Endothelial cell (in vitro differentiated cells): ENCODE measurements at places on chromosomes 7 and 10.

- no peak for DNase-seq
These were observed 151.0 kb upstream of the INSYN2A start for GRCh38 chr10:127347202-127347959.

DNA sequence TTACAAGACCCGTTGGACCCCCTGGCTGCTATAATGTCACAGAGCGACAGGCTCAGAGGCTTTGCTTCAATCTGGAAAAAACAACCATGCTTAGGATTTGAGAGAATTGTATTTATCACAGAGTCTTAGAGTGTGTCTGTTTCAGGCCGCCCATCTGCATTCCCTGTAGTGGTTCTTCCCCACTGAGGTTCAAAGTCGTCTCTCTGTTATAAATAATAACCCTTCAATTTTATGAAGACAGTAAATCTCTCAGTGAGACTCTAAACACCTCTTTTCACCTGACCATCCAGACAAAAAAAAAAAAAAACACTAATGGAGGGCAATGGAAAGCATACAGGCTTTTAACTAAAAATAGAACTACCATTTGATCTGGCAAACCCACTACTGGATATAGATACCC lies 565.4 kb upstream of the AUTS2 start:
- DNase-seq = no peak

DNA sequence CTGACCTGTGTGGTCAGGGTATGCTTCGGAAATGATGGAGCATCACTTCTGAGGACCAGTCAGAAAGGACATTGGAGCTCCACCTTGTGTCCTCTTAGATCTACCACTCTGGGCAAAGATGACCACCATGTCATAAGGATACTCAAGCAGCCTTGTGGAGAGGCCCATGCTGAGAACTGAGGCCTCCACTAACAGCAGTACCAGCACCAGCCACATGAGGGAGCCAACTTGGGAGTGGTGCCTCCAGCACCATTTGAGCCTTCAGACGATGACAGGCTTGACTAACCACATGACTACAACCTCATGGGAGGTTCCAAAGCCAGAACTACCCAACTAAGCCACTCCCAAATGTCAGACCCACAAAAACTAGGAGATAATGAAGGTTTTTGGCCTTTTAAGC lies 116.0 kb downstream of the NPTX2 start:
- DNase-seq = peak; percentile 46

- no peak for DNase-seq
These were observed 30.7 kb upstream of the APBB1IP start for GRCh38 chr10:26407406-26407969.

- no peak for DNase-seq
These were observed 19.9 kb downstream of the NEUROD6 start for GRCh38 chr7:31320675-31321074.

GRCh38 chr7:87032604-87033339 lies 26.7 kb downstream of the ELAPOR2 start:
- DNase-seq = no peak

DNA sequence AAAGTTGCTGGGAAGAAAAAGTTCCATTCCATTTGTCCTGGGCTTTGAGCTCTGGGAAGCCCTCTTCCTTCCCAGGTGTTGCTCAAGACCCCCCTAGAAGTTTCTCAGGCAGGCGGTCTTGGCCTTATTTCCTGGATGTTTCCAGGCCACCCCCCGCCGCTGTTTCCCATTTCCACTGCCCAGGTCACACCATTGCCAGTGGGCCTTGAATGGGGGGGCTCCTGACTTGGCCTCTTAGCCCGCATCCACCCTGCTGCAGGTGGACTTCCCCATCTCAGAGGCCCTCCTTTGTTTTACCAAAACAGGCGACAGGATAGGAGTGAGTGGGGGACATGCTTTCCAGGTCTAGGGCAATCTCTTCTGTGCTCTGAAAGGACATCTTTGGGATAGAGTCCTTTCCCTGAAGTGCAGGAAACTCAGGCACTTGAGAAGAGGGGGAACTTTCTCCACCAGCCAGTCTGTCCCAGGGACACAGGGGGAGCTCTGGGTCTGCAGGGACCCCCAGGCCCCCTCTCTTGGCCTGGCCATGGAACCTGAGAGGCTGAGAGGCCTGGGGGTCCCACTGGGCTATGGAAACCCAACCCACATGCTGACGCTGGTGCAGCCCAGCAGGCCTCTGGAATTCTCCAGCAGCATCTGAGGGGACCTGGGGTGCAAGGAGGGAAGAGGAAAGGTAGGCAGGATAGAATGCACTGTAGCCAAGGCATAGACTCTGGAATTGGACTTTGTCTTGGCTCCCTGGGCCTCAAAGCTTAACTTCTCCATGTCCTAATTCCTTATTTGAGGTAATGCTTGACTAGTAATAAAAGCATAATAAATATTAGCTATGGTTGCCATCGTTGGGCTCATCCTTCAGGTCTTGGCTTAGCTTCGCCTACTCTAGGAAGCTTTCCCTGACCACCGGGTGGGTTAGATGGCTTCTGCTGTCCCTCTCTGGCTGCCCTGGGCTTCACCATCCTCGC lies 17.6 kb downstream of the NEURL1 start:
- DNase-seq = no peak

DNA sequence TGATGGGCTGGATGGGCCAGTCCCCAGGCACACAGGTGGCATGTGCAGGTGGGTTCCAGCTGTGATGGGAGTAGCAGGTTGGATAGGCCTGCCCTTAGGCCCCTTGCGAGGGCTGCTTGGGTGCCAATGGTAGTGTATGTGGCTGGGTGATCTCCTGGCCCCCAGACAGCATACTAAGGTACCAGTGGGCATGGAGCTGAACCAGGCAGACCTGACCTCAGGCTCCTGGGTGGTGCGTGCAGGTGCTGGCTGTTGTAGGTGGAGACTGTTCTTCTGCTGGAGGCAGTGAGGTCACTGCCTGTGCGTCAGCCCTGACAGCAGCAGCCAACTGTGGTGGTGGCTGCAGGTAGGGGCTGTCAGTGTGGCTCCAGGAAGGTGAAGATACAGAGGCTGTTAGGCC lies 384.7 kb downstream of the ANKRD7 start:
- DNase-seq = no peak

DNA sequence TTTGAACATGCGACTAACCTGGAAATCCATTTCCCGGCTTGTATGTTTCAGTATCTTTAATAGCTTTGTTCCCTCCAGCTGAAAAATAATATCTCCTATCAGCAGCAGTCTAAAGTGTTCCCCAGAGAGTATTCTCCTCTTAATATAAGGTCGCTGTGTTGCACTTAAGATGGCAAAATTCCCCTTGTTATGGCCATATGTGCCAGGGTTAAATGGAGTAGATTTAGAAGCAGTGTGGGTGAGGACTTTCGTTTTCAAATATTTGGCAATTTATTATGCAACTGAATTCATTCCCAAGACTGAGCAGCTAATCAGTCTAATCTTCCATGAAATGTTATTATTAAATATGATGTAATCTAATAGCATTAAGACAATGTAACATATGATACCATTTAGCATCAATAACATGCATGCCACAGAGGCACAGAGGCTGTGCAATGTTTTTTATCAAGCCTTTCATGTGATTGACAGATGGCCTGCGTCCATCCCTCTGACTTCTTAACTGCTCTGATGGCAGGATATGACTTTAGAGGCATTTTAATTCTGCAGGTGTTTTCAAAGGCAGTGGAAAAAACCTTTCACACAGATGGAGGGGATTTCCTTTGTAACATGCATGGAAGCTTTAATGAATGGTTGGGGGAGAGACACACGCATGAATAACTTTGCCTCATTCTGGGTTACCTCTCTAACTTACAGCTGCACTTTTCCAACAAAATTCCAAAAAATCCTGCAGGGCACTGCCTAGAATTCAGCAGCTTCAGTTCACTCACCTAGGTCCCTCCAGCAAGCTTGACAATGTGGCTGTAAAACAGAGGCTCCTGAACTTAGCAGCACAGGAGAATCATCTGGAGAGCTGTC lies 55.1 kb upstream of the ZPBP start:
- no peak for DNase-seq

DNA sequence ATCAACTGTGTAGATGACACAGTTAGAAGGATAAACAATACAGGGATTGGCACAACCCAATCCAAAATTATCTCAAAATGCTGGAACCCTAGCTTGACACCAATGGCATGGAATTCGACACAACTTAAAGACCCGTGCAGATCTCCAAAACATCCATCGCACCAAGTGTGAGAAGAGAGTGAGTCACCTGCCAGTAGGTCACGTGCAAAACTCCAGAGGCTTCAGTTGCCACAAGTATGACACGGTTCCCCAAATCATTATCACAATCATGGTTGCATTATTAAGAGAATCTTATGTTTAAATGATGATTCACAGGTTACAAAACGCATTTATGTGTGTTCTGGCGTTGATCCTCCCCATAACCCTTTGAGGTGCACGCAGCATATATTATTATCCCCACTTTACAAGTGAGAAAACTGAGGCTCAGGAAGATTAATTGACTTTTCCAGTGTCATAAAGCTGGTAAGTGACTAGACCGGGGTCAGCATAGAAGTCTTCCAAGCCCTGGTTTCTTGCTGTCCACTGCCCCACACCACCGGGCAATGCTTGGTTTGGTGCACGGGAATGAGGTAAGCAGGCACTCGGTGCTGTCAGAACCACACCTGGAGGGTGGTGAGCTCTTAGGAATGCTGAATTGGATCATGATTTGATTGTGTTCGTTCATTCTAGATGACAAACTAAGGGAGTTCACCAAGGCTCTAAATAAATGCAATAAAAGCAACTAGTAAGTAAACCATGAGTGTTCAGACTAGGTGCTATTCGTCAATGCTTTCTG lies 23.6 kb upstream of the STK17A start:
- no peak for DNase-seq

DNA sequence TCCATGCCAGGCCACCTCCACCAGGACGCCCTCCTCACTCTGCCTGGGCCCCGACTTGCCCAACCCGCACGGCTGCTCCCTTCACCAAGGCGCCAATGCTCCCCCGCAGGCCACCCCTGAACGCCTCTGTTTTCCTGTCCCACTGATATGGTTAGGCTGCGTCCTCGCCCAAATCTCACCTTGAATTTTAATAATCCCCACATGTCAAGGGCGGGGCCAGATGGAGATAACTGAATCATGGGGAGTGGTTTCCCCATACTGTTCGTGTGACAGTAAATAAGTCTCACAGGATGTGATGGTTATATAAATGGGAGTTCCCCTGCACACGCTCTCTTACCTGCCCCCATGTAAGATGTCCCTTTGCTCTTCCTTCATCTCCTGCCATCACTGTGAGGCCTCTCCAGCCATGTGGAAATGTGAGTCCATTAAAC lies 29.8 kb downstream of the RSU1 start:
- DNase-seq = no peak

DNA sequence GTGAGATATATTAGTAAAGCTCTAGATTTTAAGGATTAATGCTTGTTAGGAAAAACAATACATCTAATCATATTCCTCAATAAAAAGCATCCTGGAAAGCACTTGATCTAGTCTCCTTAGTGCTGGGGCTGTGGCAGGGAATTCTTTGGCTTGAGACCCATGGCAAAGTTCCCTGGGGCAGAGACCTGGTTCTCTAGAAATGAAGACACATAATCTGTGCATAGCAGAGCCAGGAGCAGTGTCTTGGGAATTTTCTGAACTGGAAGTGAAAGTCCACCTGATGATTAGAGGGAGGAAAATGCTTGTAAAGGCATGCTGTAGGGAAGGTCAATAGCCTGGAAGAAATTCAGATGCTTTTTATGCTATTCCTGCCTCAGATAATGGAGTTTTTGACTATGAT lies 247.4 kb downstream of the CDK14 start:
- no peak for DNase-seq

DNA sequence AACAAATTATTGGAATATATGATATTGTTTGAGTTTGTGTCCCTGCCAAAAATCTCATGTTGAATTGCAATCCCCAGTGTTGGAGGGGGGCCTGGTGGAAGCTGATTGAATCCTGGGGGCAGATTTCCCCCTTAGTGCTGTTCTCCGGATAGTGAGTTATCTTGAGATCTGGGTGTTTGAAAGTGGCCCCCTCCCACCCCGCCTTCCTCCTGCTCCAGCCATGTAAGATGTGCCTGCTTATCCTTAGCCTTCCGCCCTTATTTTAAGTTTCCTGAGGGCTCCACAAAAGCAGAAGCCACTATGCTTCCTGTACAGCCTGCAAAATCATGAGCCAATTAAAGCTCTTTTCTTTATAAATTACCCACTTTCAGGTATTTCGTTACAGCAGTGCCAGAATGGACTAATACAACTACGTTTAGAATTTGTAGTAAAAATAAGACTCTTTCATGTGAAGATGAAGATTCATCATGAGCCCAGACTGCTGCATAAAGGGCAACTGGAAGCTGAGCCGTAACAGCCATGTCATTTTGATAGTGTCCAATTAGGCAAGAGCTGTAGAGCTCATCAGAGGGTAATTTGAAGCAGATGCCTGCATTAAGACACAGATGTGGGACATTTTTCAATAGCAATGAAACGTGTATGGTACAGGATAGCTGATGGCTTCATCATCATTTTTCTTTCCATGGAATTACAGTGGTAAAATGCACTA lies 1007.2 kb downstream of the REEP3 start:
- DNase-seq = no peak

GRCh38 chr7:125568799-125569198 lies 639.2 kb upstream of the POT1 start:
- no peak for DNase-seq
